Vagina (tissue), 2 donors: ENCODE measurements at places on chromosomes 13 and 19.
A peak's percentile ranks its signal among the peaks of the same experiment; 100 is the strongest.

DNA sequence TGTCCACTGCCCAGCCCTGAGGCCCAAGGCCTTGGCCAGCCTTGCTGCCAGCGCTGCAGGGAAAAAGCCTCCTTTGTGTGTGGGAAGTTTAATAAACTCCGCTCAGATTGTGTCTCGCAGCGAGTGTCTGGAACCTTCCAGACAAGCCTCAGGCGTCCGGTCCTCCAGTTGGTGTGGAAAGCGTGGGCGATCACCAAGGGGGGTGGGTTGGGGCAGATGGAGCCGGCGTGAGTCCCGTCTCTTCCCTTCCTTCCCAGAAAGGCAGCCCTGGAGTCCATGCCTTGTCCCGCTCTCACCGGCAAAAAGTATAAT, 4.6 kb downstream of the STK11 start:
- DNase-seq, result no peak

- no peak for DNase-seq
Observed at GRCh38 chr19:6532244-6532999, 1.6 kb downstream of the TNFSF9 start.

- DNase-seq, result no peak
Observed at GRCh38 chr19:24140099-24140498, 53.1 kb downstream of the ZNF254 start.

DNA sequence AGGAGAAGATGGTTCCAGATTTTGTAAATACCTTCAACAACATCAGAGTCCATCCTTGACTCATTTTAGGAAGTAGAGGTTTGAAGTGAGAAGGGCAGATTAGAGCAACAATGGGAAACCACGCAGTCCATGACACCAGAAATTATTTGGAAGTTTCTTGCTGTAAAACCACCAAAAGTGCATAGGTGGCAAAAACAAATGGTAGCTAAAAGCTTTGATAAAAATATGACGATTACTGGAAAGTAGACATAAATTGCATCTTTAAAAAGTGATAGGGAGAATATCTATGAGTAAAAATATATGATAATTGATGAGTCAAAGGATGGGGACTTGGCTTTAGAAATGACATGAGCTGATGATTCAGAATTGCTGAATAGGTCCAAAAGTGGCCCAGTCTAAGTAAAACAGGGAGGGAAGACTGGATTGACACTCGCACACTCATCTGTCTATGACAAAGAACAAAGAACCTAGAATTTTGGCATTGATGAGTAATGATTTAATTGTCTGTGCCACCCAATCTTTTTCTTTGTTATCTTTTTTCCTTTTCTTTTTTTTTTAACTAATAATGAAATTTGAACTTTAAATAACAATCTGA, 472.2 kb downstream of the MYO16 start:
- DNase-seq, result no peak

DNA sequence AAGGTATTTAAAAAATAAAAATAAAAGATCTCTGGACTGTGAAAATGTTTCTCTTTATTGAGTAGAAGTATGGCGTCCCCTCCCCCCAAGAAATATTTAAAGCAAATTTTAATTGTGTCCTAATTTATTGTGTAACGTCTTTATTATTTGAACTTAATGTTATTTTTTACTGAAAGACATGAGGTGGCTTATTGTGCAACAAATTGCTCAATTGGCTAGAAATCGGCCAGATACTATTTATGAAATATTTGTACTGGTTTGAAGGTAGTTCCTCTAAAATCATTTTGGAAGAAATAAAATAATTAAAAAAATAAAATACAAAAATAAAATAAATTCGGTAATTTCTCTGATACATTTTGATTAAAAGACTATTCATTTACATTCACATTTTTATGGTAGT, 162.3 kb downstream of the DACH1 start:
- DNase-seq, result no peak

GRCh38 chr19:41356984-41357739, 3.4 kb upstream of the TGFB1 start:
- no peak for DNase-seq

GRCh38 chr19:6038634-6039405, 60.9 kb upstream of the RANBP3 start:
- DNase-seq, result peak; percentile 18

DNA sequence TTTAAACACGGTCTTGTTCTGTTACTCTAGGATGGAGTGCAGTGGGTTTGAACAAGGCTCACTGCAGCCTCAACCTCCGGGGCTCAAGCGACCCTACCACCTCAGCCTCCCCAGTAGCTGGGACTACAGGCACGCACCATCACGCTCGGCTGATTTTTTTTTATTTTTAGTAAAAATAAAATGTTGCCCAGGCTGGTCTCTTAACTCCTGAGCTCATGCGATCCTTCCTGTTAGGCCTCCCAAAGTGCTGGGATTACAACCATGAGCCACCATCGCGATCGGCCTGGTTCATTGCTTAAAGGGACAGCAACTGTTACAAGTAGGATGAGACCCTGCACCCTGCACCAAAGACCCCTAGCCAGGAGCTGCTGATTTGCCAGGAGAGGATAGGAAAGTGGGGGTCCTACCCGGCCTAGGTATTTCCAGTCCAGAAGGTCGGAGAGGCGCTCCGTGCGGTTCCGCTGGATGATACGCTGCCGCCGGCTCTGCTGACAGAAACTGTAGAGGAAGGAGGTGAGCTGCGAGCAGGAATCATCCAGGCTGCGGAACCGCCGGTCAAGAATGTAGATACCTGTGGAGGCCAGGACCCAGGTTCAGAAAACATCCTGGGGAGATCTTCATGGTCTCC, 5.1 kb downstream of the FTL start:
- DNase-seq, result no peak

GRCh38 chr13:98717256-98717655, 35.2 kb downstream of the SLC15A1 start:
- no peak for DNase-seq

GRCh38 chr13:26326562-26326961, 72.6 kb downstream of the CDK8 start:
- no peak for DNase-seq

- DNase-seq, result no peak
Observed at GRCh38 chr13:31733066-31733465, 6.3 kb upstream of the RXFP2 start.

DNA sequence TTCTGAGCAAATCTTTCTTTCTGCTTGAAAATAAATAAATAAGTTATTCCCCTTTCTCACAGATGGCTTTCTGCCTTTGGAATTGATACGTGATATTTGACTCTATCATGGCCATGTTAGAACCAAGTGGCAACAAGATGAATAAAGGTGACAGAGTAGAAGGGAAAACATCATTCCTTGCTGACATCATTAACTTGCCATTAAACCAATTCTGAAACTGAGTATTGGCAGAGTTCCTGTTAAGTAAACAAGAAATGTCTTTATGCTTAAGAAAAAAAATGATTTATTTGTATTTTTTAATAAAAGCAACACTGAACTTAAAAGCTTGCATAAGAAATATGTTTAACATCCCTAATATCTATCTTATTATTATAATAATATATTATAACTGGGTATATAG, 828.1 kb downstream of the PCDH9 start:
- DNase-seq, result no peak

DNA sequence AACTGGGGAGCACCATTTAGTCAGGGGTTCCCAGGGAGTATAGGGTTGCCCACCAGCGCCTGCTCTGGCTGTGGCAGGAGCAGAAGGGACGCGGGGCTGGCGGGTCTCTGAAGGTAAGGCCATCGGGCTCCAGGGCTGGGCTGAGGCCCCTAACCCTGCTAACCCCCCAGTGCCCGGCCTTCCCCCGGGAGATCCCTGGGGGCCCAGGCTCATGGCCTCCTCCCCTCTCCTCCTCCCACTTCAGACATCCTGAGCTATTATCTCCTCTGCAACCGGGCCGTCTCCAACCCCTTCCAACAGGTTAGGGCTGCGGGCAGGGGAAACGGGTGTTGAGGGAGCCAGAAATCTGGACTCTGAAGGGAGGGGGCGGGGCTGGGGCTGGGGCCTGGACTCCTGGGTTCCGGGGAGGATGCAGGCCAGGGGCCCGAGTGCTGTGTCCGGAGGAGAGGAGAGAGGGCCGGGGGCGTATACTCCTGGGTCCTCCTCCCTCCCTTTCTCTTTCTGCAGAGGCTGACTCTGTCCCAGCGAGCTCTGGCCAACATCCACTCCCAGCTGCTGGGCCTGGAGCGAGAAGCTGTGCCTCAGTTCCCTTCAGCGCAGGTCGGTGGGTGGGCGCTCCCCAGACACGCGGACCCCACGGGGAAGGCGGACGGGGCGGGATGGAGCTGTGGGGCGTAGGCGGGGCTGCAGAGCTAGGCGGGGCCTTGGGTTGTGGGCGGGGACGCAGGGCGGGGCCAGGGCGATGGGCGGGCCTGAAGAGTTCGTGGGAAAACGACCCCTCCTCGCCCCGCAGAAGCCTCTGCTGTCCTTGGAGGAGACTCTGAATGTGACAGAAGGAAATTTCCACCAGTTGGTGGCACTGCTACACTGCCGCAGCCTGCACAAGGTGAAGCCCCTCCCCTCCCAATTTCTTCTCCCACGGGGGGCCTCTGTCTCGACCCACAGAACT, 15.3 kb downstream of the TTYH1 start:
- no peak for DNase-seq

DNA sequence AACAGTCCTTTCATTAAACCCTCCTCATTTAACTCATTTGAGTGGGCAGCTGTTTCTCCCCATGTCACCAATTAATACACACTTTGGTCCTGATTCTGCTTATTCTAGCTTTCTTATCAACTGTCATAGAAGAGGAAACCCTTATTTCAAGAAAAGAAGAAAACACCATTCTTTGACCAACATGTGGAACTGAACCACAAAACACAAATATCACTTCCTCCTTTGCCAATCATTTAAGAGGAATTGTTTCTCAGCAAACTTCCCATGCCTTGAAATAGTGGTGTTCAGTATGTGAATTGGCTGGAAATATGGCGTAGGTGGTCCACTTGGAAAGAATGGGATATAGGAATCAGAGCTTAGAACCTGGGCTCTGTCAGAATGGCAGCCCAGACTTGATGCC, 20.4 kb downstream of the MBD3L2B start:
- DNase-seq, result no peak

GRCh38 chr13:79481685-79482052, 714 bp downstream of the NDFIP2 start:
- no peak for DNase-seq

DNA sequence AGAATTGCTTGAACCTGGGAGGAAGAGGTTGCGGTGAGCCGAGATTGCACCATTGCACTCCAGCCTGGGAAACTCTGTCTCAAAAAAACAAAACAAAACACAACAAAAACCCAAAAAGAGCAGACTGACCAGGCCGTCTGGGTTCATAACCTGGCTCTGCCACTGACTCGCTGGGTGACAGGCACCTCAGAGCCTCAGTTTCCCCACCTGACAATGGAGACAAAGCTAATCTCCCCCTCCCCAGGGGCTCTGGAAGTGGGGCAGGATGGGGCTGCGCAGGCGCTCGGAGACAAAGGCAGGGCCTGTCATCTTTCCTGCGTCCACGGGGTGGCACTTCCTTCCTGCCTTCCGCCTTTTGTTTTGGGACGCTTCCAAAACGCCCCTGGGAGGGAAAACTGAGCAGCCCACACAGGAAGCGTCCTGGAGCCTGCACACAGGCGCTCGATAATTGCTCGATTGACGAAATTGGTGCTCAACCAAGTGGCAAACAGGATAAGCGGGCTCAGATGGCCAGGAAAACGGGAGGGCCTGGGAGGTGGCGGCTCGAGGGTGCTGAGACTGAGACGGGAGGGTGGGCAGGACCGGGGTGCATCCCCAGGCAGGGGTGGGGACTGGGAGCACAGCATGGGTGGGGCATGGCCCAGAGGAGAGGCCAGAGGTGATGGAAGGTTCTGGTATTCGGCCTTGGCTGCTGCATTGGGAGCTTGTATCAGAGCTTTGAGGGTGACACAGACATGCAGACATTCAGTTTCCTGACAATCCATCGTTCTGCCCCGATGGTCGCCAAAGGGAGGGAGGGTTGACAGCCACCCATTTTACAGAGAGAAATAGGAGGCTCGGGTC, 17.8 kb downstream of the SPC24 start:
- no peak for DNase-seq

GRCh38 chr13:101649488-101650126, 197.1 kb downstream of the ITGBL1 start:
- DNase-seq, result no peak

GRCh38 chr13:110642291-110642981, 27.1 kb downstream of the NAXD start:
- DNase-seq, result no peak

DNA sequence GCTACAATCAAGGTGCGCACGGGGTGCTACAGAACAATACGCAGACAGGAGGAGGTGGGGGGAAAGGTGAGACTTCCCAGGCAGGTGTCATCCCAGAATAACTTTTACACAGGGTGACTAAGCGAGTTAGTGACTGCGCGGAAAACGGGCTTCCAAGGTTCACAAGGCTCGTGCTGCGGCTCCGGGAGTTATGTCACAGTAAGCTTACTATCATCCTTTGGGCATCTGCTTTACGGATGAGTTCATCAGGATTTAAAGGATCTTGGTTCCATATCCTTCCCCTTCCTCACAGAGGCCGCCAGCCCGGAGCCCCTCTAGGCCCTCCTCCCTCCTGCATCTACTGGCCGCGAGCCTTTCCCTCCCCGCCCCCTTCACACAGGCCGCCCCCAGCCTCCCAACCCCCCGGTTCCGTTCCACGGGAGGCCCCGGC, 474 bp upstream of the IFT88 start:
- DNase-seq, result peak; percentile 90

DNA sequence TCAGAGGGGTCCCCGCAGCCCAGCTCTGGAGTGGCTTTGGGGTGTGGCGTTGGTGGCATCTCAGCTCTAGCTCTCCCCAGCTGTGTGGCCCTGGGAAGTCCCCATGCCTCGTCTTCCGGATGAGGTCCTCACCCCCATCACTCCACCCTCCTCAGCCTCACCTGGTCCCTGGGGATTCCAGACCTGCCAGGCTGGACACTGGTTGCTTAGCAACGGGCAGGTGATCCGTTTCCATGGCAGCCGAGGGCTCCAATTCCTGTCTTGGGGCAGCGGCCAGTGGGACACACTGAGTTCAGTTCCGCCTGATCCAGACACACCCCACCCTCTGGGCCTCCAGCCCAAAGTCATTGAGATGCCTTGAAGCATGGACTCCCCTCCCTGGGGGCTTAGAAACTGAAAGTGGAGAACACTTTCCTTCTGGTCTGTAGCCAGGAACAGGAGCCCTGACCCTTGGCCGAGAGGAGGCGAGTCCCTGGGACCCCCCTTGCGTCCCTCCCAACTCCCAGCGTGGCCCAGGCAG, 7.7 kb upstream of the MISP start:
- DNase-seq, result no peak

DNA sequence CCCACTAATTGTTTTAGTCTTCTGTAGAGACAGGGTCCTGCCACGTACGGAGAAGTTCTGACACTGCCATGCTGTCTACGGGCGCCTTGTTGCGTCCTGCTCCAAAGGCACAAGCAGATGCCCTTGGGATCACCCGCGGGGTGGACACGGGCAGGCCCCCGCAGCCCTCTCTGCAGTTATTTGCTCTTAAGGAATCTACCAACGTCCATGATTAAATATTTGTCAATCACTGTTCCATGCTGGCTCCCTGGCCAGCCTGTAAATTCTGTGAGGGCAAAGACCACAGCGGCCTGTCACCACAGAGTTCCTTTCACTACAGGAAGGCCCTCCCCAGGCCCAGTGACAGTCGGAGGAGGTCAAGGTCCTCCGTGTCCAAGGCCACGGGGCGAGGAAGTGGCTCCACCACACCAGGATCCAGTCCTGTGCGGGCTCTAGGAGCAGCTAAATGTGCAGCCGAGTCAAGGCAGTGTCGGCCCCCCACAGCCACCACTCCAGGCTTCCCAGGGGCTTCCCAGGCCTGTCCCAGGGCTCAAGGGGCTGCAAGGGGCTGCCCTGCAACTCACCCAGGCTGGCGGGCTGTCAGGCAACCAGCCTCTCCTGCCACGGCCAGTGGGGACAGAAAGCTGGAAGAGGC, 2.1 kb downstream of the RNF126 start:
- DNase-seq, result no peak

GRCh38 chr19:49555600-49556411, 24.6 kb downstream of the NOSIP start:
- no peak for DNase-seq
